ENCODE measurements at places on chromosomes 5 and 9.

GRCh38 chr9:130053109-130053503, 600 bp upstream of the GPR107 start:
- no peak for DNase-seq

DNA sequence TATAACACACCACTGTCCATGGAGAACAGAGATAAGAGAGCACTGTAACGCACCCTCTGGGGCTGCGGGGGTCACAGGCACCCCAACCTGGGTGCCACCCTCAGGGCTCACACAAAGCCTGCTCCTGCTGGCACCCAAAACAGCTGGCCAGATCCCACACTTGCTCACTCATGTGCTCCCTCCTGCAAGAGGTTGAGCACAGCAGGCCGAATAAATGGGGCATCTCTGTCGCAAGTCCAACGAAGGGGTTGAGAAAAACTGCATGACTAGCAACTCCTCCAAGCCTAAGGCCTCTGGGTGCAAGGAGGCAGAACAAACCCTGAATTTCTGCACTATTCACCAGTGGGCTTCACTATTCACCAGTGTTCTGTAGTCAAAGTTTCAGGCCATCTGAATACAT, 80.3 kb downstream of the SECISBP2 start:
- no peak for DNase-seq

GRCh38 chr5:14594378-14595074, 12.9 kb downstream of the OTULINL start:
- no peak for DNase-seq

GRCh38 chr9:133569121-133569785, 34.7 kb downstream of the ADAMTSL2 start:
- DNase-seq, result no peak

DNA sequence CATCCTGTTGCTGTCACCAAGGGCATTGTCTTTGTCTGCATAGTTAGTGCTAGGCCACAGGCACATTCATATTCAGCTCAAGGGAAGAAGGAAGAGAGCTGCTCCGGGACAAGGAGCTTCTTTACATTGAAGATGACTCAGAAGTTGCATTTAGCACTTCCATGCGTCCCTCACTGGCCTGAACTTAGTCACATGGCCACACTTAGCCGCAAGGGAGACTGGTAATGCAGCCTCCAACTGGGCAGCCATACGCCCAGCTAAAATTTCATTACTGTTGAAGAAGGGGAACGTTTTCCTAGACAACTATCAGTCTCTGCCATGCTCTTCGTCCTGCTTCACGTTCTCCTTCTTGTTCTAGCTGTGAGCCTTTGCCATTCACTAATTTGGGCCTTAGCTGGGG, 20.0 kb downstream of the ACTL7B start:
- DNase-seq, result no peak

DNA sequence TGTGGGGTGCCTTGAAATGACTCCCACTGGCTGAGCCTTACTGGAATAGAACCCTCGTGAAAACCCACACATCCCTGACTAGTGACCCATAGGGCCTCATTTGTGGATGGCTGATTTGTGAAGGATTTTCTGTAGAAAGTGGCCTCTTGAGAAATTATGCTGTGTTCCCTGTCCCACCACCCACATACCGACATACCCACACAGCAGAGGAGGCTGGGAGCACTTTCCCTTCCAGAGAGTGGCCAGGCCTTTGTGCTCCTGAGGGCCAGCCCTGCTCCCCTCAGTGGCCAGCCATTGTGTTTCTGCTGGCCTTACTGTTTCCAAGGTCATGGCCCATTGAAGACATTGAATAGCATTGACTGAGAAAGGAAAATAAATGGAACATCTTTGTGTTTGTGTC, 29.6 kb downstream of the IL9 start:
- DNase-seq, result no peak

GRCh38 chr5:84228266-84228665, 156.4 kb downstream of the EDIL3 start:
- no peak for DNase-seq

DNA sequence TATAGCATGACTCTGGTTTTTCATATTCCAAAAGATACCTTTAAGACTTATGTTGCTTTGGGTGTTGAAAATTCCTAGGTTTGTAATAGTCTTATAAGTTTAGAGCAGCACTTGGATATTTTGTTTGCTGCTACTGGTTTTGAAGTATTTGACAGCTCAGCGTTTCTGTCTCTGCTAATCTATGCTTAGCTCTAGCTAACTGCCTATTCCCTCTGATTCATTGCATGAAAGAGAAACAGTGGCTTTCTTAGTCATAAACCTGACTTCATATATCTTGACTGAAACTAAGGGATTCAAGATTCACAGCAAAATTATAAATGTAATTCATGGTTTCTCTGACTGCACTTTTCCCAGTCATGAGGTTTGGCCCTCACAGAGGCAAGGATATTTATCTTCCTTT, 35.6 kb upstream of the ANXA1 start:
- peak; percentile 73 for DNase-seq

- peak; percentile 48 for DNase-seq
These were observed 40.3 kb upstream of the XPA start for GRCh38 chr9:97737429-97737828.

- DNase-seq, result peak; percentile 57
These were observed 34.9 kb upstream of the BASP1 start for GRCh38 chr5:17182494-17182893.

DNA sequence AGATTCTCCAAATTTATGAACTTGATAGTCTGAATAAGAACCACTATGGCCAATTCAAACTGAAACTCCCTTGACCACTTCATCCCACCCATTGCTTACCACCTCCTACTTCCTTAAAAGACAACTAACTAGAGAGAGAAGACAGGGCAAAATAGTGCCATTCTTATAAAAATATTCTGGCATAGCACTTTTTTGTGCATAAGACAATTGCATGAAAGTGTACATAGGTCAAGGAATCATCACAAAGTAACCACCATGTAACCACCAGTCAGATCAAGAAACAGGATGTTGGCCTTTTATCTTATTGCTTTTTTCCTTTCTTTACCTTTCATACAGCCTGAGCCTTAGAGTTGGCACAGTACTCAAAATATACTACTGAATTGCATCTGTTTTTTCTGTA, 8.1 kb upstream of the ARSB start:
- no peak for DNase-seq

- DNase-seq, result no peak
These were observed 148.0 kb upstream of the CDH12 start for GRCh38 chr5:23001120-23001519.

DNA sequence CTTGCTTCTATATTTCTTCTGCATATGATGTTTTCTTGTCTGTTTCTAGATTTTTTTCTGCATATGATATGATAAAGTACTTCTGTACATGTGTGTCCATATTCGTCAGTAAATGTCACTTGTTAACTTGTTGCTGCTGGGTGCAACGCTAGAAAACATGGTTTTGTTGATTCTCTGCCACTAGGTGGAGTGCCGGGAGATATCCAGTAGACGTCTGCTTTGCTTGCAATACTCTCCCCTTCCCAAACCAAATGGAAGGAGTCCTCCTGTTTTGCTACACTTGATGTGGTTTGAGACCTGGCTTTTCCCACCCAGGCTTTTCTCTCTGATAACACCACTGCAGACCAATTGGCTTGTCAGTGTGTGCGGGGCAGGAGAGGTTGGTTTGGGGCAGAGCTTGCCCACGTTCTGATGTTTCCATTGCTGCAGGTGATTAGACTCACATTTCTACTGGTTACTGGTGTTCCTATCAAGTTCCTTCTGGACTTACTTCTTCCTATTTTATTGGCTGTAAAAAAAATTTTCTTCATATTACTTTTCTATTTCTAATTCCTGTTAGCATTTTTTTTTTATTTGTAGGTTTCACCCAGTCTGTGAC, 900.0 kb upstream of the CDH10 start:
- no peak for DNase-seq

DNA sequence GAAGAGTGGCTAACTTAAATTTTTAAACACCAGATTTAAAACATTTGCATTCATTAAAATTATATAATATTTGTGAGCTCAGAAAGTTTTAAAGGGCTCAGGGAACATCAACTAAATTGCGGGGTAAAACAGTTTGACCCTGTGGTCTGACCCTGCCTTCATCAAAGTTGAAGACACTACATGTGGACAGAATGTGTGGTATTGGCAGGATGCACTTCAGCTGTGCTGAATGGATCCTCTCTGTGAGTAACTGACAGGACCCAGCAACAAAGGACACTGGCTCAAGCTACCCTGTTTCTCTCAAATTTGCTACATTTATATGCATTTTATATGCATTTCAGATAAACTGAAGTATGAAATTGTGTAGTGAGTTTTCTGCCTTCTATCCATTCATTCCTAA, 288.5 kb downstream of the ZNF608 start:
- no peak for DNase-seq

DNA sequence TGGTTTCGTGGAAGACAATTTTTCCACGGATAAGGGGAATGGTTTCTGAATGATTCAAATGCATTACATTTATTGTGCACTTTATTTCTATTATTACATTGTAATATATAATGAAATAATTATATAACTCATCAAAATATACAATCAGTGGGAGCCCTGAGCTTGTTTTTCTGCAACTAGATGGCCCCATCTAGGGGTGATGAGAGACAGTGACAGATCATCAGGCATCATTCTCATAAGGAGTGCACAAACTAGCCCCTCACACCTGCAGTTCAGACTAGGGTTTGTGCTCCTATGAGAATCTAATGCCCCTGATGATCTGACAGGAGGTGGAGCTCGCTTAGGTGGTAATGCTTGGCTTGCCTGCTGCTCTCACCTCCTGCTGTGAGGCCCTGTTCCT, 6.4 kb downstream of the ISCA1 start:
- DNase-seq, result peak; percentile 21

GRCh38 chr9:21995666-21996398, 1.2 kb downstream of the CDKN2B-AS1 start:
- DNase-seq, result peak; percentile 65

GRCh38 chr5:172213126-172213525, 19.2 kb downstream of the EFCAB9 start:
- no peak for DNase-seq

- peak; percentile 88 for DNase-seq
These were observed 2.7 kb upstream of the PCDH12 start for GRCh38 chr5:141960449-141961323.

DNA sequence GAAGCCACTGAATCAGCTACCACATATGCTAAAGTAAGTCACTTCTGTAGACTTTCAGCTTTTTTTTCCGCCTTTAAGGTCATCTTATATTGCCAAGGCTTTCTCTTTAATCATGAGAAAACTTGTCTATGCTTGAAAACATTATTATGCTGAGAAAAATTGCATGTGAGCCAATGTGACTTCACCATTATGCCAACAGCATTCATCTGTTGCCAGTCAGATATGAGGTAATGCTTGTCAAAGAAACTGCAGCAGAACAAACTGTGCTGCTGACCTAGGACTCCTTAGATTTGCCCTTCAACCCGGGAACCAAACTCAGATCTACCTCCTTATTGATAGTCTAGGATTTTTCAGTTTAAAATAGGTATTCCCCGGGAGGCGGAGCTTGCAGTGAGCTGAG, 34.3 kb downstream of the SLC44A1 start:
- no peak for DNase-seq

DNA sequence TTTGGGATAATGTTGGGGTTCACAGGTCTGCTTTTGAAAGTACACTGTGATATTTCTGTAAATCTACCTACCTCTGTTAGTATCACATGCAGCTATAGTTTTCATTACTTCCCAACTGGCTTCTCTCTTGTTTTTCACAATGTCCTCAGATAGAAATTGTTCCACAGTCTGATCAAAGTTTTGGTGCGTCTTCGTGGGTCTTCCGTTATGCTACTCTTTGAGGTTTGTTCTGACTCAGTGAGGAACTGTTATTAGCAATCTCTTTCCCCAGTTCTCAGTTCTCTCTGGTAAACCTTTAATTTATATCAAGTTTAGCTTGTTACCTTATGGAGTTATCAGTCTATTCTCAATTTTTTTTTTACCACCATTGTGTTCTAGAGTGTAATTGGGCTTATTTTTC, 2061.2 kb upstream of the CDH9 start:
- no peak for DNase-seq

DNA sequence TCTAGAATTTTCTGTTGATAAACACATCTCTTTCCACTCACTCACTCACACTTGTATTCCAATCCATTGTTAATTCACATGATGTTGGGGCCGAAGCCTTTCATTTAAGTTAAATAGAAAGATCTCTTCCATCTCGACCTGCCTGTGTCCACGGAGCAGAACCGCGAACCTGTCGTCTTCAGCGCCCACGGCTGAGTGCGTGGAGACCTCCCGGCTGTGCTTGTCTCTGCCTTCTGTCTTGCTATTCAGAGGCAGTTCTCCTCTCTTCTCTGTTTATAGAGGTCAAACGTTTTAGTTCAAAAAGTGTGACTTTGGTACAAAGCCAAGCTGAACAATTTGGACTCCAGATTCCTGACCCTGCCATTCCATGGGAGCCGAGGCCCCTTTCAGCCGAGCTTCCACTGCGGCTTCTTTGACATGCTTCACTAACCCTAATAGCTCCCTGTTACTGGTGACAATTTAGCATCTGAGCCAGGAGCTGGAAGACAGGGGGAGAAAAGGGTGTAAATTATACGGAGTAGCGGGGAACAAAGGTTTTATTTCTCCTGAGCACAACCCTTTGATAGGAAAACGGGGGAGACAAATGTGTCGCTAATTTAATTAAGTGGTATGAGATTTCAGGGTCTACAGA, 314.4 kb upstream of the IRX4 start:
- DNase-seq, result no peak

DNA sequence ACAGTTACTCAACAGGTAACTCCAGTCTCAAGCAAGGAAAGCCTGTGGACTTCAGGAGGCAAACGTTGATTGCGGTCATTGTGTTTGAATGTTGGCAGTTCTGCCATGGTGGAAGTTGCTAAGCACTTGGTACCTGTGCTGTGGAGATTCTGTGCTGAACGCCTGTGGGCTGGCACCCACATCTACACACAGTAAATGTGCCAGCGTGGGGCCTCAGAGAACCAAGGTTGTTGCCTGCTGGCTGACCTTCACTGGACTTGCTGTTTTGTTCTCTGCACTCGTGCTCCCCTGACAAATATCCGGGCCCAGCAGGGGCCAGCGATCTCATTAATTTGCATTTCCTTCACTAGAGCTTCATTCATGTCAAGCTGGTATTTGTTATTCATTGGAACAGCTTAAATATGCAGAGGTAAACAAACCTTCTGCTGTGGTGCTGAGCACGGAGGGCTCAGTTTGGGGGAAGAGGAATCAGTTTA, 141.8 kb downstream of the PRKACG start:
- DNase-seq, result no peak

GRCh38 chr9:74496819-74497747, at the start of gene RORB:
TSS of gene RORB (plus strand) at chr9:74497335. CDS start at chr9:74497977, 642 bp downstream.
- peak; percentile 32 for DNase-seq
